ENCODE measurements at places on chromosomes 13 and 19.
A peak's percentile ranks its signal among the peaks of the same experiment; 100 is the strongest.

DNA sequence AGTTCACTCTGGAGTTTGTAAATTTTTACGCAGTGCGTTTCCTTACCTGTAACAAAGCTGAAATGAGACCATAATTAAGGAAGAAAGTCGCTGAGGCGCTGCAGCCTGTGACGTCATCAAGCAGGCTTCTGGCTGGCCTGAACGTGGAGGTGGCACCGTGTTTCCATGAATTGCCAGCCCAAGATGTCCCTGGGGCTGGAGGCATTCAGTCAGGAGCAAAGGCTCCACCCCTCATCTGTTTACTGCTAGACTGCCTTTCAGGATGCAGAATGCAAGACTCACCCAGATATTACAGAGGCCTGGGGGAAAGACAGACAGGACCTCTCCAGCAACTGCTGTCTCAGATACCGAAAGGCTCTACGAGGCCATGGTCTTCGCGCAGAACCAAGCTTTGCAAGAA is 424.6 kb downstream of the TSHZ3 start:
- no peak for DNase-seq
- no peaks in the 10 kb centered on the region for H3K27me3 ChIP-seq
- no peak overlapping the region for H3K27ac ChIP-seq
- H3K4me3 ChIP-seq: no peak overlapping the region
- no peaks in the 10 kb centered on the region for H3K4me1 ChIP-seq
- H3K36me3 ChIP-seq: no peaks in the 10 kb centered on the region

DNA sequence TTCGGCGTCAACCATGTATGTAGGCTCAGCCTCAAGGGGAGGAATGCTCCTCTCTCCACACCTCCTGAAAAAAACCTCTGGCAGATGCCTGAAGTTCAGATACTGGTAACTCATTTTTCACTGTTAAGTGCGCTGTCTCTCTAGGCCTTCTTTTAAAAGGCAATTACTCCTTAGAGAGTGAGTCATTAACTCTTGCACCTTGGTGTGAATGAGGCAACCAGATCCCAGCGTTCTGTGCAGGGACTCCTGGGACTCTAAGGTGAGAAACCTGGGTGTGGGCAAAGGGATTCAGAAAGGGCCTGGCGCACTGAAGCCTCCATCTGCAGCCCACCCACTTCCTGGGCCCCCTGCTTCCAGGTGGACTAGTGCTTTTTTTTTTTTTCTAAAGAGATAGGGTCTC is 71.7 kb downstream of the SIAH3 start:
- no peaks in the 10 kb centered on the region for H3K36me3 ChIP-seq
- no peak overlapping the region for H3K27ac ChIP-seq
- no peak overlapping the region for H3K4me3 ChIP-seq
- DNase-seq: no peak
- peaks cover 14% of the 10 kb centered on the region for H3K4me1 ChIP-seq

GRCh38 chr13:62583466-62583865 is 1167.8 kb upstream of the PCDH20 start:
- no peak overlapping the region for H3K27ac ChIP-seq
- H3K4me1 ChIP-seq: no peaks in the 10 kb centered on the region
- no peak overlapping the region for H3K4me3 ChIP-seq
- no peaks in the 10 kb centered on the region for H3K27me3 ChIP-seq
- DNase-seq: no peak

DNA sequence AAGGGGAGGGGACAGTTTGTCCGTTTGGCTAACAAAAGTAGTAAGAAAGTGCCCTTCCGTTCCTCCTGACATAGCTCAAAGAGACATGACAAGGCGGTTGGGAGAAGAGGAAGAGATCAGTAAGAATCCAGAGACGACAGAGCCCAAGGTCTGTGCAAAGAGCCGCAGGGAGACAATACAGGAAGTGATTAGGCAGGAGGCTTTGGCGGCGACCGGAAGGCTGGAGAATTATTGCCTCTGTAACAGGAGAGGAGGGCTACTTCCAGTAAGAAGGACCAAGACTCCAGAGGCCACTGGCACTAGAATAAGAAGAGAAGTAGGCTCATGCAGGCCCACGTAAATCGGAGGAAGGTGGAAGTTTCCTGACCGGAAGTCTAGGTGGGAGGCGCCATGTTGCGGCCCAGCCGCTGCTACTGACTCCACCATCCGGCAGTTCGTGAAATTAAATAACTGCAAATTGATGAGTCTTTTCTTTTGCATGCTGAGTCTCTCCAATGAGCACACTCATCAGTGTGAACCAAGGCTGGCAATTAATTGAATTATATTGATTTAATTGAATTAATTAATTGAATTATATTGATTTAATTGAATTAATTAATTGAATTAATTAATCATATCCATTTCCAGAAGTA is 9.9 kb downstream of the RFX2 start:
- H3K27me3 ChIP-seq: no peaks in the 10 kb centered on the region
- H3K4me1 ChIP-seq: peaks cover 74% of the 10 kb centered on the region

DNA sequence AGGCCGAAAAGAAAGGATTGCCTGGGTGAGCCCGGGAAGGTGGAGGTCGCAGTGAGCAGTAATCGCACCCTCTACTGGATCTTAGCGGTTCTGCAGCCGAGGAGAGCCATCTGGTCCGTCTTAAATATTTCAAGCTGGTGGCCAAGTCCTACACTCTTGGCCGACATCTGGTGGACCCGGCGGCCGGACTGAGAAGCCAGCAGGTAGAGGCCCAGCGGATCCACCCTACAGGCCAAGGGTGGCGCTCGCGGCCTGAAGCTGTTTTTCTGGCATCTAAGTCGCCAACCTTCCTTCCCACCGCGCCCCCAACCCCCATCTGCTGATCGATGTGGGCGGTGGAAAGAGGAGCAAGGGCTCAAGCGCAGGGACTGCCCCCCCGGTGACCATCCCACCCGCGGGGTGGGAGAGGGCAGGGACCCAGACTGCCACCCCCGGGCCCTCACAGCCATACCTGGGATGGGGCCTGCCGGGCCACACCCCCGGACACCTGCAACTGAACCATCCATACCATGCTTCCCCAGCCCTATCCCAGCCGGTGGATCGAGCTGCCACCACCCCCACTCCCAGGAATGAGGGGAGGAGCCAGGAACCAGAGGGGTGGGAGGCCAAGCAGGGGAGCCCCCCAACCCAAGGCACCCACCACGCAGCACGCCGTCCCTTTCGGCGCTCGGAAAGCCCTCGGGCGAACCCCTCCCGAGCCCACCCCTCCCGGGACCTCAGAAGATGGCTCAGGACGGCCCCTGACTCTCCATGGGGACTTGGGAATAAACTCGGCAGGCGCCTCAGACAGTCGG is 46.3 kb upstream of the ZNF730 start:
- H3K36me3 ChIP-seq: no peaks in the 10 kb centered on the region
- H3K27me3 ChIP-seq: no peaks in the 10 kb centered on the region
- DNase-seq: no peak
- no peak overlapping the region for H3K27ac ChIP-seq
- H3K4me3 ChIP-seq: peak overlapping the region; percentile 71

GRCh38 chr13:26051657-26052311 is at the start of gene SHISA2:
SHISA2 (minus strand) TSS chr13:26052016; CDS start chr13:26050975, 1,041 bp downstream.
- peaks cover 4% of the 10 kb centered on the region for H3K27me3 ChIP-seq
- H3K4me1 ChIP-seq: no peaks in the 10 kb centered on the region
- DNase-seq: no peak
- no peaks in the 10 kb centered on the region for H3K36me3 ChIP-seq

DNA sequence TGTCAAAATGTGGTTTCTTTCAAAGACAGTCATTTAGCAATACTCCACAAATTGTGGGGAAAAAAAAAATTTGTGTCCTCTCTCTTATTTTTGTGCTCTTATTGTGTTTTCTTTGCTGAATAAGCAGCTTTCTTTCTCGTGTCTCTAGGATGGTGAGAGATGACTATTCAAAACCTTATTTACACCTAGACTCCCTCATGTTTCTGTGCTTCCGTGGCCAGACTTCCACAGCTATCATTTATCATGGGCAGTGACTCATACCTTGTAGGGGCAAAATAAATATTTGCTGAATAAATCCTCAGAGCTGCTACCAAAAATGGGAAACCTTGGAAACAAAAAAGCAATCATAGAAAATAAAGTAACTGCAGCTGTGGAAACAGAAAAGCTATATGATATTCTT is 204.9 kb upstream of the MIR17HG start:
- H3K36me3 ChIP-seq: no peaks in the 10 kb centered on the region
- H3K4me3 ChIP-seq: peak overlapping the region; percentile 38
- H3K27me3 ChIP-seq: no peaks in the 10 kb centered on the region
- no peak for DNase-seq

DNA sequence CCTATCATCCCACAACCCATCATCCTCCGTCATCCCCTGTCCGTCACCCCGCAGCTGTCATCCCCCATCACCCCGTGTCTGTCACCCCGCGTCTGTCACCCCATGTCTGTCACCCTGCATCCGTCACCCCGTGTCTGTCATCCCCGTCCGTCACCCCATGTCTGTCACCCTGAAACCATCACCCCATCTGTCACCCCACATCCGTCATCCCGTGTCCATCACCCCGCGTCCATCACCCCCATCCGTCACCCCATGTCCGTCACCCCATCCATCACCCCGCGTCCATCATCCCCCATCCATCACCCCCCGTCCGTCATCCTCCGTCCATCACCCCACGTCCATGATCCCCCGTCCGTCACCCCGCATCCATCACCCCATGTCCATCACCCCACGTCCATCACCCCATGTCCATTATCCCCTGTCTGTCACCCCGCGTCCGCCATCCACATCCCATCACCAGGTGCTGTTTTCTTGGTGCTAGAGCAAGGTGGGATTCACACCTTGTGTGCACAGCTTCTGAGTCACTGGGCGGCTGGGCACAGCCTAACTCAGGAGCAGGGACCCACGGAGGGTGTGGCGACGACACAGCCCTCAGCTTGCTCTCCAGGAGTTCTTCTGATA is 24.2 kb downstream of the RASA3 start:
- no peak overlapping the region for H3K27ac ChIP-seq
- H3K36me3 ChIP-seq: no peaks in the 10 kb centered on the region
- peaks cover 26% of the 10 kb centered on the region for H3K4me1 ChIP-seq
- no peak for DNase-seq
- H3K27me3 ChIP-seq: no peaks in the 10 kb centered on the region

- H3K27me3 ChIP-seq: no peaks in the 10 kb centered on the region
- H3K4me1 ChIP-seq: no peaks in the 10 kb centered on the region
- no peak overlapping the region for H3K4me3 ChIP-seq
- H3K36me3 ChIP-seq: no peaks in the 10 kb centered on the region
- no peak for DNase-seq
Measured at GRCh38 chr13:60091573-60091972, 72.2 kb downstream of the DIAPH3 start.

- no peaks in the 10 kb centered on the region for H3K4me1 ChIP-seq
- no peaks in the 10 kb centered on the region for H3K36me3 ChIP-seq
- no peak for DNase-seq
Measured at GRCh38 chr19:6776999-6777398, 4.5 kb downstream of the VAV1 start.

DNA sequence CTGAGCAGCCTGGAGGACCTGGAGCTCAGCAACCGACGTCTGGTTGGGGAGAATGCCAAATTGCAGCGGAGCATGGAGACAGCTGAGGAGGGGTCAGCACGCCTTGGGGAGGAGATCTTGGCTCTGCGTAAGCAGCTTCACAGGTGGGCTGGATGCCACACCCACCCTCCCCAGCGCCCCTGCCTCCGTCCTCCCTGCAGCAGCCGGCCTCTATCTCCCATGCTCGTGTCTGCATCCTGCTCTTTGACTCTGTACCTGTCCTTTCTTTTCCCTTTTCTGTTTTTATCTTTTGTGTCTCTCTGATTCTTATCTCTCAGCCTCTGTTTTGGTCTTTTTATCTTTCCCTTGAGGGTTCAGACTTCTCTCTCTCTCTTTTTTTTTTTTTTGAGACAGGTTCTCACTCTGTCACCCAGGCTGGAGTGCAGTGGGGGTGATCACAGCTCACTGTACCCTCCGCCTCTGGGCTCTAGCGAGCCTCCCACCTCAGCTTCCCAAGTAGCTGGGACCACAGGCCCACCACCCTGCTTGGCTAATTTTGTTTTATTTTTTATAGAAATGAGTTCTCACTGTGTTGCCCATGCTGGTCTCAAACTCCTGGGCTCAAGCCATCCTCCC is 10.1 kb downstream of the KASH5 start:
- no peak overlapping the region for H3K4me3 ChIP-seq
- no peaks in the 10 kb centered on the region for H3K36me3 ChIP-seq
- H3K4me1 ChIP-seq: no peaks in the 10 kb centered on the region

- H3K27me3 ChIP-seq: no peaks in the 10 kb centered on the region
- no peaks in the 10 kb centered on the region for H3K4me1 ChIP-seq
- no peak overlapping the region for H3K27ac ChIP-seq
- H3K4me3 ChIP-seq: no peak overlapping the region
Measured at GRCh38 chr13:23953860-23954512, 56.7 kb upstream of the C1QTNF9B start.

GRCh38 chr13:25391932-25392331 is 20.2 kb downstream of the ATP8A2 start:
- no peak overlapping the region for H3K4me3 ChIP-seq
- H3K36me3 ChIP-seq: no peaks in the 10 kb centered on the region
- H3K27me3 ChIP-seq: no peaks in the 10 kb centered on the region
- H3K4me1 ChIP-seq: no peaks in the 10 kb centered on the region
- no peak overlapping the region for H3K27ac ChIP-seq
